ENCODE measurements at places on chromosomes 11 and 22. TPM values are rescaled to one million over a fixed set of nuclear protein-coding genes. Genes with fewer than 3 reads are reported as not detected.

- peak; percentile 9 for DNase-seq
Measured at GRCh38 chr22:27919942-27920755, 1.1 kb upstream of the PITPNB start.

UVRAG gene
- 14.9 TPM for total RNA-seq

DNA sequence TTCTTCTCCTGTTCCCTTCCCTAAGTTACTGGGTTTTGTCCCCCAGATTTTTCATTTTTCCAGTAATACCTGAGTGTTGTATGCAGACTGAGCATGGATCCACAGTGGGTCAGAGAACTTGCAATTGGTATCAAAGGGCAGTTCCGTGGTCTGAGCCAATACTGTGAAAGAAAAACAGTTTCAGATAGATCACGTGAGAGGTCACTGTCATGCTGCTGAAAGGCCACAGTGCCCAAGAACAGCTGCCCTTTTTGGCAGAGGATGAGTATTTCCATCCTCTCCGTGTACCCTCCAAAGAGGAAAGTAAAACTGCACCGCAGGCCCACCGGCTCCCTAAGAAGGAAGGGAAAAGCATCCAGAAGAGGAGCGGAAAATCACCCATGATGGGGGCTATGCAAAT, 73.0 kb upstream of the TBCEL start:
- no peak for DNase-seq

DNA sequence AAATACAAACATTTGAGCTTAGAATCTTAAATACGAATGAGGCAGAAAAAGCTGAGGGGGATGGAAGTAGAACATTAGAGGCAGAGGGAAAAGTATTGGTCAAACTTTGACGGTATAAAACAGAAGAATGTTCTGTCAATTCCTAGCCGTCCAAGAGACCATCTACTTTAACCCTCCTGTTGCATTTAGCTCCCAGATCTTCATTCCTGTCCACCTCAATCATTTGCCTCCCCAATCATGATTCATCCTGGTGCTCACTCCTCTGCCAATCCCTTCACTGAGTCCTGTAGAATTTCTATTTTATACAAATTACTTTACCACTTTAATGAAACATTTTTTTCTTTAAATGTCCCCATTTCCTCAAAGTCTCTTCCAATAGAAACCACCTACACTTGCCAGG, 28.2 kb downstream of the C2CD3 start:
- peak; percentile 22 for DNase-seq

DNA sequence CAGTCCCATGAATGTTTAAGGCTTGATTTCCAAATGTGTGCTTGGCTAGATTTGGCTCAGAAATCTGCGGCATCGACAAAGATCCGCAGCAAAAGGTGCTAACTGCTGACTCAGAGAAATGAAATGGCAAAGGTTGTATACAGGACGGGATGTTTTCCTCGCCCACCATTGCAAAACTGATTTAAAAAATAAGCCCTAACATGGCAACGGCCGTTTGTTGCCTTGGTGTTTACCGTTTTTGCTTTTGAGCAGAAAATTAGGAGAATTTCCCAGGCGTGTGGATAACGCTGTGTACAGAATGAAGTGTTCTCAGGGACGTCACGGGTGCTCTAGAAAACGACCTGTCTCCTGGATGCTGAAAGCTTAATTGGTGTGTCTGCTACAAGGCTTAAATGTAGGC, 70.2 kb downstream of the ARHGAP8 start:
- DNase-seq = no peak

GRCh38 chr11:116927163-116927974, 89.9 kb upstream of the APOA1 start:
- DNase-seq = peak; percentile 39

GRCh38 chr22:32380991-32381390, 23.3 kb downstream of the RFPL3 start:
- peak; percentile 45 for DNase-seq

PNPLA5 gene
- total RNA-seq = not detected

- DNase-seq = no peak
Measured at GRCh38 chr11:39570526-39570925, 1888.9 kb downstream of the LRRC4C start.

OR5AS1 gene
- total RNA-seq = not detected

SEPTIN3 gene
- total RNA-seq = 1.2 TPM

C11orf97 gene
- total RNA-seq = not detected

- no peak for DNase-seq
Measured at GRCh38 chr11:76785513-76785912, 2.4 kb downstream of the TSKU start.

- no peak for DNase-seq
Measured at GRCh38 chr22:17446698-17447097, 77.4 kb downstream of the CECR2 start.

- DNase-seq = no peak
Measured at GRCh38 chr22:48210812-48211211, 1448.4 kb downstream of the TBC1D22A start.

- DNase-seq = no peak
Measured at GRCh38 chr11:105738986-105739795, 129.3 kb downstream of the GRIA4 start.

- peak; percentile 71 for DNase-seq
Measured at GRCh38 chr22:24952837-24953383, 394 bp downstream of the KIAA1671 start.

MIAT gene
- 0.15 TPM for total RNA-seq

- DNase-seq = peak; percentile 92
Measured at GRCh38 chr11:76770642-76771445, 12.3 kb upstream of the TSKU start.

DNA sequence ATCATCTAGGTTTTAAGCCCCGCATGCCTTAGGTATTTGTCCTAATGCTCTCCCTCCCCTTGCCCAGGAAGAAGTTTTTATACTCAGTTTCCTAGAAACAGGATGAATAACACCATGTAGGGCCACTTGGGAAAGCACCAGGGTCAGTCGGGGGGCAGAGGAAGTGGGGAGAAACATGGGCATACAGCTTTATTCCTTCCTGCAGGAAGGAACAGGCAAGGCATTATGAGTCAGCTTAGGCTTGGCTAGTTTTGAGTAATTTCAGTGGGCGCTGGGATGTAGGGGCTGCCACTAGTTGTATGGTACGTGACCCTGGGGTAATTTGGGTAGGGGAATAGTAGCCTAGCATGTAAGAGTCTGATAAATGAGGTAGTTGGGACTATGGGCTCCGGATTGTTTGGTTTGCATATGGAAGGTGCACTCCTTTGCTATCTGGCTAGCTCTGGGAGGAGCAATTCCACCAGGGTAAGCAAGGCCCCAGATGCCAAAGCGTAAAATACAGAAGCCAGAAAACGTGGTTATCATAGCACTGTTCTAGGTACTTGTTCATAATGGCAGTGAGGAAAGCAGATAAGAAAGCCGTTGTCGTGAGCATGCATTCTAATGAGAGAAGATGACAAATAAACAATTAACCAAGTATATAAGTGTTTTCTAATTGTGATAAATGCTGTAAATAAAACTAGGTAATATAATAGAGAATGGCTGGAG, 24.8 kb downstream of the ACER3 start:
- DNase-seq = peak; percentile 77

DNA sequence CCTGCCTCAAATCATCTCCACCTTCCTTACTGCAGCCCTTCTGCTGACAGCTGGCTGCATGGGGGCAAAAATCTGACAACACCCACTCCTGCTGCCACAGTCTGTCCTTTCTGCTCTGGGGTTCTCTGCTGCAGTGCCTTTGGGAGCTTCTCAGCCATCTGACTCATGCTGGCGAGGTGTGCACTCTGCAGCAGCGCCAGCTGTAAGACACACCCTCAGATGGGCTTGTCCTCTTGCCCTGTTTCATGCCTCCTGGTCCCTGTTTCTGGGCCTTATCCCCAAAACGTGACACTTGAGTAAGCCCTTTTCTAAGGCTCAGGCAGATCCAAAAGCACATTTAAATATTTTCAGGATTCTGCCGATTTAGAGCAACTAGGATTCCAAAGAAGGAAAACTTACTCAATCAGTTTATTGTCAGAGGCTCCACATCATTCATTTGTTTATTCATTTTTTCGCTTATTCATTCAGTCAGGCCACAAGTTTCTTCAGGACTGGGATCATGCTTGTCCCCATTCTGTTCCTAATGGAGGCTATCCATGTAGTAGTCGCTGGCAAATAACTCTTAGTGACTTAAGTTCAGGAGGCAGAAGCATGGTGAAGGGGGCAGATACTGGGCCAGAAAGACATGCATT, 60.2 kb downstream of the SMIM38 start:
- DNase-seq = peak; percentile 65

Measured in PC-3 (cell line).